ENCODE measurements at places on chromosomes 11 and 22. TPM values are rescaled to one million over a fixed set of nuclear protein-coding genes. Genes with fewer than 3 reads are reported as not detected.

The C11orf16 gene
- total RNA-seq = 0.15 TPM

The APOA5 gene
- 0.11 TPM for total RNA-seq

The DLG2 gene
- 8.2 TPM for total RNA-seq

The OR5AL1 gene
- not detected for total RNA-seq

The MLC1 gene
- total RNA-seq = not detected

The MAPK11 gene
- 1.5 TPM for total RNA-seq

The CSF2RB gene
- total RNA-seq = not detected

The ARHGAP32 gene
- 21.0 TPM for total RNA-seq

The OR52N4 gene
- not detected for total RNA-seq

- H3K27me3 ChIP-seq = no peaks in the 10 kb centered on the region
- DNase-seq = no peak
- peaks cover 6% of the 10 kb centered on the region for H3K36me3 ChIP-seq
- H3K27ac ChIP-seq = no peak overlapping the region
These were observed 630.4 kb downstream of the OPCML start for GRCh38 chr11:132901638-132902471.

DNA sequence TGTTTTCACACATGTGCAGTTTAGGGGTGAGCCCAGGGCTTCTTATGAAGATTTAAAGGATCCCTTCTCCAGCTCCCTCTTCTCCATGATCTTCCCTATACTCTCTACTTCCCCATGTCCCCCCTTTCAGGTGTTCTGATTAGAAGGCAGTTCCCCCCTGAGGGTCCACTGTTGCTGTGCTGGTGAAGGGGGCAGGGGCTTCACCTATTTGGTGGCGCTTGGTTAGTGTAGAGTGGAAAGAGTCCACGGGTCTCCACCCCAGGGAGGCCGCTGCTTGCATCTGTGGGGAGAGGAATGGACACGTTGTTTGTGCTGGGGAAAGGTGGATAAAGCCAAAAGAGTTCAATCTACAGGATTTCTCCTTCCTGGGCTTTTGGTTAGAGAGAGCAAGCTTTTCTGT lies 49.3 kb downstream of the BCR start:
- no peak overlapping the region for H3K4me3 ChIP-seq
- peaks cover 33% of the 10 kb centered on the region for H3K36me3 ChIP-seq
- peaks cover 31% of the 10 kb centered on the region for H3K4me1 ChIP-seq
- peak overlapping the region; percentile 56 for H3K27ac ChIP-seq
- no peak for DNase-seq

DNA sequence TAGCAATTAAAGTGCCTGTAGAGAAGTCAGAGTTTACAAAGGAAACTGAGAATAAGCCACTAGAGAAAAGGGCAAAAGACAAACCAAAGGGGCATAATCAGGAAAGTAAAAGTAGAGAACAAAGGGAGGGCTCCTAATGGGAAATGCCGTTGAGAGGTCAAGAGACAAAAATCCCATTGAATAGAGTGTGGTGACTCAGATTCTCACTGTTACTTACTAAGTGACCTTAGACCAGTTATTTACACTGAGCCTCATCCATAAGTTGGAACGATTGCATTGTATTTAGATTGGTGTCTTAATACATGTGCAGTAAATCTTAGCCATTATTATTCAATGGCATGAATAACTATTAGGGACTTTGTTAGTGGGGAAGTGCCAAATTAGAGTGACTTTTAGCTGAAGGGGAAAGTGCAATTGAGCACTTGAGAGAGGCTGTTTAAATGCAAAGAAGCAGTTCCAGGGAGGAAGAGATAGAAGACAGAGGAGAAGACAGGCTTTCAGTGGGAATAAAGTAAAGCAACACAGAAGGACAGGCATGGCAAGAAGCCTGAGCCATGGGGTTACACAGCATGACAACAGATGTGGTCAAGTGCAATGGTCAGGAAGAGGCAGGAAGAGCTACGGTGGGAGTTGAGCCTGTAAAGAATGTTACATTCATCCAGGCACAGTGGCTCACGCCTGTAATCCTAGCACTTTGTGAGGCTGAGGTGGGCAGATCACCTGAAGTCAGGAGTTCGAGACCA lies 82.6 kb downstream of the UBASH3B start:
- no peaks in the 10 kb centered on the region for H3K27me3 ChIP-seq
- no peak overlapping the region for H3K27ac ChIP-seq
- no peak for DNase-seq

GRCh38 chr11:86740628-86741483 lies 59.5 kb upstream of the PRSS23 start:
- no peak overlapping the region for H3K4me3 ChIP-seq
- peak; percentile 74 for DNase-seq
- peaks cover 2% of the 10 kb centered on the region for H3K36me3 ChIP-seq

- DNase-seq = peak; percentile 13
- H3K27me3 ChIP-seq = no peaks in the 10 kb centered on the region
- H3K4me3 ChIP-seq = no peak overlapping the region
- no peak overlapping the region for H3K27ac ChIP-seq
These were observed 927.9 kb downstream of the BRD1 start for GRCh38 chr22:48899523-48900326.

DNA sequence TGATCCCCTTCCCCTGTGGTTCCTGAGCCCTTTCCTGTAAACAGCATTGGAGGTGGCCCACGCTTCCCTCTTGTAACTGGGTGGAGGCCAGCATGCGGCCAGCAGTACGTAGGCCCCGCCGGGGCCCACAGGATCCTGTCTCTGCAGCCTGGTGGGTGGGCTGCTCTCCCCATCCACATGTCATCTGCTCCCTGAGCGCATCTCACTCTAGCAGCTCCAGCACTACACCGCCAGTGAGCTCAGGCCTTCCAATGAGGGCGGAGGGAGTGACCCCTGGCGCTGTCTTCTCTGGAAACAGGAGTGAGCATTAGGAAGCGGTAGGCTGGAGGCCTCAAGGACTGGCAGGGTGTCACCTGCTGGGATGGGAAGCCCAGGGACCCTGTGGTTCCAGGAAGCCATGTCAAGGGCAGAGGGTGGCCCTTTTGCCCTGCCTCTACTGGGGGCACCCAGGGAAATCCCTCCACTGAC lies 363.9 kb downstream of the TBC1D22A start:
- no peak overlapping the region for H3K4me3 ChIP-seq
- DNase-seq = no peak
- no peaks in the 10 kb centered on the region for H3K27me3 ChIP-seq

- no peak within 1 kb of the TSS for H3K27ac ChIP-seq
- H3K4me3 ChIP-seq = peak within 1 kb of the TSS; percentile 83
- peaks cover 5% of the 10 kb centered on the region for H3K27me3 ChIP-seq
- peak; percentile 64 for DNase-seq
- peaks cover 4% of the 10 kb centered on the region for H3K4me1 ChIP-seq
These were observed at the start of gene PRSS23 for GRCh38 chr11:86800076-86800959. TSS of gene PRSS23 (plus strand) at chr11:86800542. CDS start at chr11:86807644, 7,102 bp downstream.

GRCh38 chr11:86615487-86615886 lies 56.9 kb downstream of the ME3 start:
- no peak overlapping the region for H3K27ac ChIP-seq
- H3K36me3 ChIP-seq = no peaks in the 10 kb centered on the region
- no peak for DNase-seq
- H3K27me3 ChIP-seq = no peaks in the 10 kb centered on the region
- peaks cover 3% of the 10 kb centered on the region for H3K4me1 ChIP-seq

DNA sequence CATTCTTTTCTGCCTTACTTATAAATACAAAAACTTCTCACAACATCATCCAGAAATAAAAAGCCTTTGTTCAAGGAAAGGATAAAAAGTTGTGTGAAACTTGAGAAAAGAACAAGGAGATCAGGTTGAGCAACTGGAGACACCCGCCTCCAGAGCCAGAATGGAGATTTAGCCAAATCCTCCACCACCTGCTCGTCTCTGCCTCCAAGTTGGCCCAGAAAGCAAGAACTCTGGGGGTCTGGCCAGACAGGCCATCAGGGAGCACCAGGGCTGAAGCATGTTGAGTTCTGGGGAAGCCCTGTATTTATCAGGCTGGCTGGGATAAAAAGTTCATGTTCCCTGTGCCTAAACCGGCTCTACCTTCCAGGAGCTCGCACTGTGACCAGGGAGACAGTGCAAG lies 14.9 kb downstream of the SMCO4 start:
- H3K27ac ChIP-seq = no peak overlapping the region
- H3K36me3 ChIP-seq = peaks cover 11% of the 10 kb centered on the region
- no peak for DNase-seq
- H3K4me3 ChIP-seq = no peak overlapping the region

- H3K4me1 ChIP-seq = peaks cover 10% of the 10 kb centered on the region
- H3K27ac ChIP-seq = no peak overlapping the region
- H3K27me3 ChIP-seq = no peaks in the 10 kb centered on the region
These were observed 20.3 kb upstream of the MALAT1 start for GRCh38 chr11:65478388-65479183.

GRCh38 chr11:115462004-115462541 lies 42.1 kb downstream of the CADM1 start:
- no peaks in the 10 kb centered on the region for H3K27me3 ChIP-seq
- no peak overlapping the region for H3K4me3 ChIP-seq
- no peak overlapping the region for H3K27ac ChIP-seq
- H3K36me3 ChIP-seq = no peaks in the 10 kb centered on the region

DNA sequence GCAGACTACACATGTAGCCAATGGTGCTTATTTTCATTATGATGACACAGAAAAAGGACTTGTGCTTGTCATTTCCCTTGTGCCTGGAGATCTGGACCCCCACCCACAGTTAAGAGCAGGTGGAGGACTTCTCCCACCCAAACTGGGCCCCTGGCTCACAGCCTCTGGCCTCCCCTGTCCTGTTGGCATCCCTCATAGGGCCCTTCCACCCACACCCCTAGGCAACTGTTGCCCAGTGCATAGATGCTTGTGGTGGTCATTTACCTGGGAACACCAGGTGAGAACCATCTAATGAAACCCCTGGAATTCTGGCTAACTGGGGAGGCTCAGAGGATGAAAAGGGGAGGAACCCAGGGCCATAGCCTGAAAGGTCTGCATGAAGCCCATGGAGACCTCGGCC lies 355.9 kb downstream of the BUD13 start:
- peaks cover 7% of the 10 kb centered on the region for H3K4me1 ChIP-seq
- no peak overlapping the region for H3K4me3 ChIP-seq
- no peak overlapping the region for H3K27ac ChIP-seq
- peaks cover 10% of the 10 kb centered on the region for H3K36me3 ChIP-seq
- DNase-seq = no peak
- no peaks in the 10 kb centered on the region for H3K27me3 ChIP-seq

GRCh38 chr11:76685237-76685636 lies 14.7 kb upstream of the LRRC32 start:
- H3K27ac ChIP-seq = no peak overlapping the region
- DNase-seq = no peak
- no peaks in the 10 kb centered on the region for H3K36me3 ChIP-seq
- H3K27me3 ChIP-seq = no peaks in the 10 kb centered on the region
- no peak overlapping the region for H3K4me3 ChIP-seq

DNA sequence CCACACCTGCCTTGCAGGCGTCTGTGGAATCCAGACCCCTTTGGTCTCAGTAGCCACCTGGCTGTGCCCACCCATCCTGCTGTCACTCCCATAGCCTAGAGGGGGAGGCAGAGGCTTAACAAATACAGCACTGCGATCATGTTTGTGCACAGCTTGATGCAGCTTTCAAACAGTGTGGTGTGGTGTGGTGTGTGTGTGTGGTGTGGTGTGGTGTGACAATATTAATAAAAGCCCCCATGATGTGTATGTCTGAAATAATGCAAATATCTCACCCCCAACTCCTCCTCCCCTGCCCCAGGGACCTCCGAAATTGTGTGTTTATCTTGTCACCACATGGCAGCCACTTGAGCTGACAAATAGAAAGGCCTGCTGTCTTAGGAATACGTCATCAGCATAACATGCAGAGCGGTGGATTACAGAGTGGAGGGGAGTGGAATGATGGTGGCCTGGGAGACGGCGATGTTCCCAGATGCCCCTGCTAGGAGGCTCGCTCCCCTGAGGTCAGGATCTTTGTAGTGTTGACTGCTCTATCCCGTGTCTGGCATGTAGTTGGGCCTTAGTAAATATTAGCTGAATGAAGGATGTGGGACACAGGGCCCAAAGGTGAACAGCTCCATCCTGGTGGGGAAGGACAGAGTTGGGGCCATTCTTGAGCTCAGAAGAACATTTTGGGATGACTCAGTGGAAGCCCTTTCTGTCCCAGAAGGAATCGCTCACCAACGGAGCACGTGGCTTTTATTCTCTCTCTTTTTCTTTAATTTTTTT lies 2.8 kb downstream of the PDXP start:
- H3K27ac ChIP-seq = no peak overlapping the region
- H3K36me3 ChIP-seq = peaks cover 7% of the 10 kb centered on the region
- 0 out of 2 replicates have a peak overlapping the region, but pooled peaks have one; percentile 88 for H3K4me3 ChIP-seq
- no peak for DNase-seq

DNA sequence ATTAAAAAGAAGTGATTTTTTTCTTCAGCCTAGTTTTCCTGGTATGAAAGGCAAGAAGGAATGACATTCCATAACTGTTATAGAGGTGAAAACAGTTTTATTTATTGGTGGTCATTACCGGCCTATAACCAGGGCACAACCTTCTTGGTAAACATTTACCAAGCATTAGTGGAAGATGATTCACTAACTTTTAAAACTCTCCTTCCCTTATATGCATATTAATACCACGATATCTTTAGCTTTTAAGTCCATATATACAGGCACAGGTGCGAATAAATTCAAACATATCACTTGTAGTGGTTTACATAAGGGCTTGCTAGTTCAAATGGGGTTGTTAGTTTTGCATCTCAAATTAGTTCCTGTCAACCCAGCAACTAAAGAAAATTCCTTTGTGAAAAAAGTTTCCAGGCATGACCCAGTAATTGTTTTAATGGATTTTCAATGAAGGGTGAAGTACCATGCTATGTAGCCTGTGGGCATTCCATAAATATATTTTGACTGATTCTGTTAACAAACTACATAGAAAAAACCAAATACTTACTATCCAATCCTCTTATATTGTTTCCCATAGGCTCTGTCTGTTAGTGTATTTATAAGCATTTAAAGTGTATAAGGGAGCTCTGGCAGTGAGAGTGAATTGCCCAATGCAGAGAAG lies 30.6 kb upstream of the ROBO3 start:
- H3K4me1 ChIP-seq = no peaks in the 10 kb centered on the region
- DNase-seq = no peak
- no peak overlapping the region for H3K27ac ChIP-seq

GRCh38 chr22:36684841-36685240 lies 18.7 kb downstream of the CACNG2 start:
- H3K36me3 ChIP-seq = no peaks in the 10 kb centered on the region
- no peak for DNase-seq
- H3K27ac ChIP-seq = no peak overlapping the region
- no peaks in the 10 kb centered on the region for H3K27me3 ChIP-seq
- peaks cover 4% of the 10 kb centered on the region for H3K4me1 ChIP-seq

GRCh38 chr11:61007383-61007955 lies 36.0 kb downstream of the CD6 start:
- H3K4me3 ChIP-seq = peak overlapping the region; percentile 81
- H3K27ac ChIP-seq = no peak overlapping the region
- H3K36me3 ChIP-seq = no peaks in the 10 kb centered on the region
- peak; percentile 52 for DNase-seq
- no peaks in the 10 kb centered on the region for H3K4me1 ChIP-seq

DNA sequence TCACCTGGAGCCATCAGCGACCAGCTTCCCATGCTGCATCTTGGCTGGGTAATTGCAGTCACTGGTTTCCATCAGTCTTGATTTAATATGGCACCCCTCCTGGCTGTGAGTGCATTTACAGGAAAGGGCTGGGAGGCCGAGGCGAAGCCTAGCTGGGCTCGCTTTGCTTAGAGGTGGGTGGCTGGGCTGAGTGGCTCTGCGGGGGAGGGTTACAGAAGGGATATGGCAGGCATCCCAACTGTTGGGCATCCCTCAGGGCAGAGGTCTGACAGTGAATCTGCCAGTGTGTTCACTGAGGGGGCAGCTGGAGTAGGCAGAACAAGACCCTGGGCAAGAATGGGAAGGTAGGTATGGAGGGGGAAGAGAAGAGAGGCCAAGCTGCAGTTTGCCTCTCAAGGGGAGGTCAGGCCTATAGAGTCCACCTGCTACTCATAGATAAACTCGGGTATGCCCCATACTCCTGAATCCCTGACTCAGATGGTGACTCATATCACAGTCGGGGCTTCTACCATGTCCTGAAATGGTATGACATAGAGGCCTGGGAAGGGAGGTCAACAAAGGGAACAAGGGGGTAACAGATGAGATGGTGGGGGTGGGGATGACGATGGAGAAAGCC lies 77.5 kb upstream of the PHOX2A start:
- no peaks in the 10 kb centered on the region for H3K27me3 ChIP-seq
- H3K36me3 ChIP-seq = no peaks in the 10 kb centered on the region

All from H9 (cell line).